GM12891 (cell line): ENCODE measurements at places on chromosomes 7 and 10.

DNA sequence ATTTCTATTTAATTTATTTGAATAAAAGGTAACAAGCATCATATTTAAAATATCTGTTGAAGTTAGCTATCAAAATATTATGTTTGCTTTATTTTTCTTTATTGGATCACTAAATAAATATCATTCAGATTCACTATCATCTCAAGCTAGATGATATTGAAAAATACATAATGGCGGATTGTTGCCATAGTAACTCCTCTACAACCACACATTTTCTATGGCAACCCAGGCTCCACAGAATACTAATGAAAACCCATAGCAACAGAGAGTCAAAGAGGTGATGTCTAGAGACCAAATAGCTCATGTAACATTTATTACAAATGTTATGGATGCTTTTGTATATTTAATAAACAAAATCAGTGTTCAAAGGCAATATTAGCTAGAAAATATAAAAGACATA is 148.9 kb upstream of the CDK1 start:
- no peak for DNase-seq

DNA sequence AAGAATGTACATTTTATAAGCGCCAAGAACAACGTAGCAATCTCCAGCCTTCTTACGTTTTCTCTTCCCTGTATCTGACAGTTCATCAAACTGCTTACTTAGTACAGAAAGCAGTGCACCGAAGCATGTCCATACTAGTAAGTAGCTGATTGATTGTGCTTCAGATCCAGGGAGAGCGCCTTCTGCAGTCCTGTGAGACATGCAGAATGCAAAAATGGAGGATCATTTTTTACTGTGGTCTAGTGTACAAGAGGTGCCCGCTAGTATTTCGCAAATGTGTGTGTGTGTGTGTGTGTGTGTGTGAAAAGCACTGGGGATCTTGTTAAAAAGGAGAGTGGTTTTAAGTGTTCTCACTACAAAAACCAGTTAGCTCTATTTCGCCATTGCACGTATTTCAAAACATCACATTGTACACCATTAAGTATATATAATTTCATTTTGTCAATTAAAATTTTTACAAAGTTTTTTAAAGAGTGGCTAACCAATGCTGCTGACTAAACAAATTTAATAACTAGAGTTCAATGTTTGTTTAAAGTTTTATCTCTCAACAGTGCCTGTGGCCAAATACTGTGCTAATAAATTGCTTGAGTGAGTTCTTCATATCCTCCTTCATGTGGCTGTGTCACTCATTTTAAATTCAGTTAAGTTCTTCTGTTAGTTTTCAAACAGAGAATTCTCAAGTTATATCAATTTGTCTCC is 99.6 kb downstream of the ZMYND11 start:
- no peak for DNase-seq

- no peak for DNase-seq
These were observed 136.8 kb upstream of the PDE1C start for GRCh38 chr7:32206987-32207386.

GRCh38 chr7:15752377-15752776 is 65.9 kb upstream of the MEOX2 start:
- no peak for DNase-seq

DNA sequence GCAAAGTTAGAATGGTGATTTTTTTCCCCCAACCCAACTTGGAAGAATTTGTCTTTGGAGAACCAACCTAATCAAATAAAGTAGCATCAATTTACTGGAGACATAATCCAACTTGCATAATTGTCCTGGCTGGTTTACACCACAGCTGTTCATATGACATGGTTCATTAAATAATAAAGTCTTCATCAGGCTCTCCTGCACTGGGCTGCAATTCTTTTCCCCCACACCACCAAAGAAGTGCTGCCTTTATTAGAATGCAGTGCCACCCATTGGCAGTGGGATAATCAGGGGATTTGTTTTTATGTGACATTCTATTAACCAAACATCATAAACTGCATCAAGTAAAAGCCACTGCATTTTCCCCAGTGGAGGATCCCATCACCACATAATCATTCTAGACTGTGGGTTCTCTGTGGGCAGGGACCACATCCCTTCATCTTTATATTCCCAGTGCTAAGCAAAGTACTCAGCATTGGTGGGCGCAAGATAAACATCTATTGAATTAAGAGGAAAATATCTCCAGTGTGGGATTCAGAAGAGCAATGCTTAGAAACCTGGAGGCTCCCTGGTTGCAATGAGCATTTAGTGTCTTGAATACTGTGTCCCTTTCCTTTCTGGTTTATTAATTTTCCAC is 322.0 kb downstream of the KCNMA1 start:
- DNase-seq, result no peak
